ENCODE measurements at places on chromosomes 1 and 21.

GRCh38 chr1:118563981-118564951, 379.2 kb upstream of the SPAG17 start:
- no peak for DNase-seq

GRCh38 chr1:6102532-6102845, 56.8 kb downstream of the KCNAB2 start:
- DNase-seq = no peak

- no peak for DNase-seq
Observed at GRCh38 chr1:229893762-229894444, 173.1 kb upstream of the GALNT2 start.

DNA sequence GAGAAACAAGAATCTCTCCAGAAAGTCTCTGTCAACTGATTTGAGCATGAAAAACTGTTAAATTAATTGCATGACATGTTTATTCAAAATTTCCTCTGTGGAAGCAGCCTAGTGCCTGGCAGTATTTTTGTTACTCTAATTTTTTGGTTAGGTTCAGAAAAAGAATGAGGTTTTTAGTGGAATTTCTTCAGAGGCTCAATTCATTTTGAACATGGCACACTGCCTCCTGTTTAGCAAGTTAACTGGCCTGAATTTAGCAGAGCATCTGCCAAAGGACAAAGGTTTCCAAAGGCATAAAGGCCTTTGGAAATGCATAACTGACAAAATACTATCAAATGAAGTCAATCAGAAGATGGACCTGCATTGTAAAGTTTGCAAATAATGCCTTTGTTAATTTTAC, 1326.5 kb downstream of the PLA2G4A start:
- no peak for DNase-seq

DNA sequence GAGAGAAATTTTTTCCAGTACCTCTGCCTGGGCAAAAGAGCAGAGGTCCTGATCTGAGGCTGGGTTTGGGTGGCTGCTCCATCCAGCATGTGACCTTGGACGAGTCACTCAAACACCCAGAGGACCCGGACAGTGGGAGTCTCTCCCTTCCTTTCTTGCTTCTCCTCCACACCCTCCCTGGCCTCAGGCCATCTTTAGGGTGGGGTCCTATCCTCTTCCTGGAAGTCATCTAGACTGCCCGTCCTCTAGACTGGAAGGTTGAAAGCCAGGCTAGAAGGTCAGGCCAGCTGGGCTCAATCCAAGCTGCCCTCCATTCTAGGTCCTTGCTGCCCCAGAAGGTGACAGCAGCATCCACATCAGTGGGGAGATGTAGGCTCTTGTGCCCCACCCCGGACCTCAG, 599.5 kb downstream of the MATN1 start:
- DNase-seq = no peak

DNA sequence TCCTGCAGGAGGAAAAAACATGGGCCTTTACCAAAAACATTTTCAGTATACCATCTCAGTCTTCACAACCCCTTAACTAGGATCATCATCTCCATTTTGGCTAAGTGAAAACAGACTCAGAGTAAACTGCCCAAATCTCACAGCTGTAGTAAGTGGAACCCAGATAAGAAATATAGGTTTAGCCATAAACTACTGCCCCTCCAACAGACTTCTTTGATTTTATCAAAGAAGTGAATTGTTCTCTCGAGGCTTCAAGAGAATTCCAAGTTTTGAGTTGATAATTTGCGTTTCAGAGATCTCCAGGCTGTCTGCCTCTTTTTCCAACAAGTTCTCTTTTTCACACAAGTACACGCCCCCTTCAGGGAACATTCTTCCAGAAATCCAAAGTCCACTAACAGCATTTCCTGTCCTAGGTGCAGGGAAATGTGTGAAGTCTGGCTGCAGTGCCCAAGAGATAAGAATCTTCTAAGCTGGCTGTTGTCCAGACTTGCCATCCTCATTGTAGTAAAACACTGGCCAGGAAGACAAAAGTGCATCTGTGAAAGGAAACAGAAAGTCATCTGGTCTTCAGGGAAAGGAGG, 30.8 kb downstream of the RNF19B start:
- DNase-seq = no peak

- no peak for DNase-seq
Observed at GRCh38 chr1:53944469-53945182, 873 bp downstream of the IFT25 start.
